ENCODE measurements at places on chromosomes 4 and X. TPM values are rescaled to one million over a fixed set of nuclear protein-coding genes. Genes with fewer than 3 reads are reported as not detected.

The GPM6B gene
- polyA plus RNA-seq, result 23.0 TPM

The TLR10 gene
- 0.47 TPM for polyA plus RNA-seq

The HERC6 gene
- 7.3 TPM for polyA plus RNA-seq

The AFP gene
- polyA plus RNA-seq, result 1,749 TPM

The RAB40A gene
- 4.8 TPM for polyA plus RNA-seq

The SYTL5 gene
- polyA plus RNA-seq, result 3.3 TPM

The HTRA3 gene
- 9.6 TPM for polyA plus RNA-seq

The SMIM43 gene
- 0.78 TPM for polyA plus RNA-seq

The PPBP gene
- polyA plus RNA-seq, result 19.2 TPM

Data from renal pelvis (tissue), 12 donors.